Fibroblast of the aortic adventitia (primary cell): ENCODE measurements at places on chromosomes 3 and 15. TPM values are rescaled to one million over a fixed set of nuclear protein-coding genes. Genes with fewer than 3 reads are reported as not detected.

A4GNT gene
- not detected in 2 replicates for total RNA-seq

TEX55 gene
- not detected in 2 replicates for total RNA-seq

GOLGA6D gene
- not detected in 2 replicates for total RNA-seq

HYAL1 gene
- 0.90 TPM in 1 of 2 replicates, not detected in the other for total RNA-seq

FBLN2 gene
- total RNA-seq = 452 and 600 TPM in 2 replicates

TXNRD3 gene
- 13.2 and 27.9 TPM in 2 replicates for total RNA-seq

KIF23 gene
- total RNA-seq = 4.0 and 48.6 TPM in 2 replicates

NT5DC2 gene
- 31.1 and 68.2 TPM in 2 replicates for total RNA-seq

SI gene
- not detected in 2 replicates for total RNA-seq

BFSP2 gene
- not detected in 2 replicates for total RNA-seq

GRIP2 gene
- 0.90 TPM in 2 replicates for total RNA-seq

SLC12A6 gene
- 29.4 and 47.3 TPM in 2 replicates for total RNA-seq

KLF15 gene
- total RNA-seq = 1.5 and 3.2 TPM in 2 replicates

CLSTN2 gene
- 0.82 and 3.2 TPM in 2 replicates for total RNA-seq

CHRFAM7A gene
- total RNA-seq = 0.16 and 0.72 TPM in 2 replicates

CCR5 gene
- total RNA-seq = not detected in 2 replicates

SPRED1 gene
- total RNA-seq = 36.2 and 55.1 TPM in 2 replicates

HCLS1 gene
- total RNA-seq = 2.7 and 7.5 TPM in 2 replicates

MANF gene
- total RNA-seq = 64.5 and 68.3 TPM in 2 replicates

CTDSPL gene
- 30.1 and 33.6 TPM in 2 replicates for total RNA-seq

GOLGA6L10 gene
- 0.45 and 0.49 TPM in 2 replicates for total RNA-seq

CLDN11 gene
- total RNA-seq = 375 and 661 TPM in 2 replicates

SCG5 gene
- total RNA-seq = 11.7 and 16.7 TPM in 2 replicates

ARL6 gene
- 2.5 and 13.9 TPM in 2 replicates for total RNA-seq

ACP3 gene
- total RNA-seq = 0.63 TPM in 1 of 2 replicates, not detected in the other

COL6A5 gene
- under 0.01 TPM in 1 of 2 replicates, not detected in the other for total RNA-seq

GRK7 gene
- total RNA-seq = not detected in 2 replicates

PPP1R14D gene
- total RNA-seq = not detected in 2 replicates
